ENCODE measurements at places on chromosomes 2 and 18.

DNA sequence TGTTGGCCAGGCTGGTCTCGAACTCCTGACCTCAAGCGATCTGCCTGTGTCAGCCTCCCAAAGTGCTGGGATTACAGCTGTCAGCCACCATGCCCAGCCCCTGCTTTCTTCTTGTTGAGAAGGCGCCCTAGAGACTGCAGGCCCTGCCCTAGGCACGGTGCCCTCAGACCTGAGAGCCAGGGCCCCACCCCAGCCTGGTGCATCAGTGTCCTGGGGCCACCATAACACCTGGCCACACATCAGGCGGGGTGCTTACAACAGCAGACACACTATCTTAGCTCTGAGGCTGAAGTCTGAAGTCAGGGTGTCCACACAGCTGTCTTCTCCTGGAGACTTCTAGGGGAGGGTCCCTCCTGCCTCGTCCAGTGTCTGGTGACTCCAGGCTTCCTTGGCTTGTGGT lies 120.6 kb downstream of the NDUFA10 start:
- no peak for DNase-seq

DNA sequence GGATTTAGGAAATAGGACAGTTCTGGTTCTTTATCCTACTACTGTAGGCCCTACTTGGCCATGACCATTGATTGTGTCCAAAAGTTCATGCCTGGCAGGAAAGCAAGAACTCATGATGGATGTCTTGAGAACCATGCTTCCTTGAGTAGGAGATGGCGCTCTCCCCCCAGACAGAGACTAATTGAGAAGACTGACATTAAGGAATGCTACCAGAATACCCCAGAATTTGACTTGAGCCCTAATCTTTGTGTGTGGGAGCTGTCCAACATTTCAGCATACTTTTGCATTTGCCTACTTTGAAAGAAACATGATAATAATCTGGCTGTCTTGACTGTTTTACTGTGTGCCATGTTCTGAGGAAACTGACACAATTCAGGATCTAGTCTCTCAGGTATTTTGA lies 23.3 kb downstream of the MAPRE3 start:
- no peak for DNase-seq

DNA sequence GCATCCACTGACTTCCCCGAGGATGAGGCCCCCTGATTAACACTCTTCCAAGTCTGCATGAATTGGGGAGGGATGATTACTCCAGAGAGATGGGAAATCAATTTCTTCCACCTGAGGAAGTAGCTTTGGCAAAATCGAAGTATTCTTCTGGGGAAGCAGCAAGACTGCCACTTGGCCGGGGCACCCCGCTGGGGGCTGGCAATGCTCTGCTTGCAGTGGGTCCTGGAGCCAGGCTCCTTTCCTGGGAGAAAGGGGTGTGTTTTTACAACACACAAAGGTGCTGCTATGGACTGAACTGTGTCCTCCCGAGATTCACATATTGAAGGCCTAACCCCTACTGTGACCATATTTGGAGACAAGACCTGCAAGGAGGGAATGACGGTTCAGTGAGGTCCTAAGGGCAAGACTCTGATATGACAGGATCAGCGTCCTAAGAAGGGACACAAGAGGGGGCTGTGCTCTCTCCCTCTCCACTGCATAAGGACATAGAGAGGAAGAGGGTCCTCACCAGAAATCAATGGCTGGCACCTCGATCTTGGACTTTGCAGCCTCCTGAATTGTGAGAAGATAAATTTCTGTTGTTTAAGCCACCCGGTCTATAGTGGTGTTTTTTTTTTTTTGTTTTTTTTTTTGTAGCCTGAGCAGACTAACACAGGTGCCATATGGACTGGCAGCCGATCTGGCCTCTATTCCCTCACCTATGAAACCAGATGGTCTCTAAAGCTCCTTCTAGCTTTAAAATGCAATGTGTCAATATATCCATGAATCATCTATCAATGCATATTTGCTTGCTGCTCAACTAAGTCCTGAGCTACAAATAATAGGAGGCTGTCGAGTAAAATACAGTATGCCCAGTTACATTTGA lies 3.6 kb upstream of the SMARCAL1 start:
- DNase-seq: no peak

GRCh38 chr2:226115102-226115831 lies 684.4 kb downstream of the IRS1 start:
- DNase-seq: no peak

GRCh38 chr2:36058076-36058475 lies 297.5 kb upstream of the CRIM1 start:
- no peak for DNase-seq

DNA sequence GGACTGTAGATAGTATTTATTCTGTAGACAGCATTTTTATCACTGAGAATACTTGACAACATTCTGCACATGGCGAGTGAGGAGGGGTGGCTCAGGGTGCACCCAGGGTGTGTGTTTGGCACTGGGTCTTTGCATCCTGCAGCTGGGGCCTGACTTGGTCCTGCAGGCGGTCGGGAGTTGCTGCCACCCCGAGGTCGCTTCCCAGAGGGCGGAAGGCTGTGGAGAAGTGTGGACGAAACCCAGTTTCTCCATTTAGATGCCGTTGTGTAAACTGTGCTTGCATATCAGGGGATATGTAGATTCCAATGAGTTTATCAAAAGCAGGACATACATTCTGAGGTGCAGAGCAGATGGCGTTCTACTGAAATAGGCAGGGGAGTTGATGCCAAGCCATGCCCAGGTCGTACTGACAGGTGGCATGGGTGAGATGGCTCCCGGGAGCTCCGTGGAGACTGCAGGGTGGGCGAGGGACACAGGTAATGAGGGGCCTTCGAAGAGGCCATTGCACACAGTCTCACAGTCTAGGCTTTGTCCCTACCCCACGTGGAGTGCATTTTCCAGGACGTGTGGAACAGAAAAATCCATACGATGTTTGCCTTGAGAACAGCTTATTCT lies 74.5 kb downstream of the RTP5 start:
- DNase-seq: no peak

- no peak for DNase-seq
These were observed 44.4 kb upstream of the CTLA4 start for GRCh38 chr2:203823173-203823572.

DNA sequence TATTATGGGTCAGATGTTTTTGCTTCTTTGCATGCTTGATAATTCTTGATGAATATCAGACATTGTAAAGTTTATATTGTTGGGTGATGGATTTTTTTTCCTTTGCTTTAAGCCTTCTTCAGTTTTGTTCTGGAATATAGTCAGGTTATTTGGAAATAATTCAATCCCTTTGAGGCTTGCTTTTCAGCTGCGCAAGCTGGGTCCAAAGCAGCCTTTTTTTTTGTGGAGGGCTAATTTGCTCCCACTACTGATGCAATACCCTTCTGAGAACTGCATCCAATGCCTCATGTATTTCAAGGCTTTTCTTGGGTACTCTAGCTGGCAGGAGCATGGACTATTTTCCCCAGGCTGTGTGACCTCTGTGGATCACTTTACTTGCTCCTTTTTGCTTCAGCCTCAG lies 245.9 kb downstream of the AGPS start:
- DNase-seq: no peak

- no peak for DNase-seq
These were observed 50.9 kb downstream of the SP3 start for GRCh38 chr2:173914055-173914927.

GRCh38 chr18:429030-429429 lies 71.5 kb downstream of the COLEC12 start:
- no peak for DNase-seq

DNA sequence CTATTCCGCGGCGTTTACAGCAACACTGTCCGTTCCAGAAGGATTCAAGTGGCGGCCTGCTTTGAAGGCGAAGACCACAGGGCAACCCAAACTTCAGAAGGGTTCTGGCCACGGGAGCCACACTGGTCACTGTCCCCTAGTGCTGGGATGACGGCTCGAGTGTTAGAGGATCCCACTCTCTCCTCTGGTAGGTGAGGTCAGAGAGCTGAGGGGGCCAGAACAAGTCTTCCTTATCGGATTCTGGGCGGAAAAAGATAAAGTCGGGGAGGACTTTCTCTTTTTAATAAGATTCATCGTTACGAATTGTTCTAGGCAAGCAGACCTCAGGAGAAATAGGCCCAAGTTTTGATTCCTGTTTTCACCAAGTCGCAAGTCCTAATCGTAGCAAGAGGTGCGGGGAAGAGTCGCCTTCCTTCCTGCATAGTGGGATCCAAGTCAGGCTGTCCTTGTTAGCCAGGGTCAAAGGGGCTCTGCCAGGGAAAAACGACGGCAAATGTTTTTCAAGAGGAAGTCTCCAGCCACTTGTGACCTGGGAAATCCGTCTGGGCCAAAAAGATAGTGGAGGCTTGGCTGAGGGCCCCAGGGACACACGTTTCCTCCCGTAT lies 864 bp upstream of the MYL12A start:
- DNase-seq: peak; percentile 68

DNA sequence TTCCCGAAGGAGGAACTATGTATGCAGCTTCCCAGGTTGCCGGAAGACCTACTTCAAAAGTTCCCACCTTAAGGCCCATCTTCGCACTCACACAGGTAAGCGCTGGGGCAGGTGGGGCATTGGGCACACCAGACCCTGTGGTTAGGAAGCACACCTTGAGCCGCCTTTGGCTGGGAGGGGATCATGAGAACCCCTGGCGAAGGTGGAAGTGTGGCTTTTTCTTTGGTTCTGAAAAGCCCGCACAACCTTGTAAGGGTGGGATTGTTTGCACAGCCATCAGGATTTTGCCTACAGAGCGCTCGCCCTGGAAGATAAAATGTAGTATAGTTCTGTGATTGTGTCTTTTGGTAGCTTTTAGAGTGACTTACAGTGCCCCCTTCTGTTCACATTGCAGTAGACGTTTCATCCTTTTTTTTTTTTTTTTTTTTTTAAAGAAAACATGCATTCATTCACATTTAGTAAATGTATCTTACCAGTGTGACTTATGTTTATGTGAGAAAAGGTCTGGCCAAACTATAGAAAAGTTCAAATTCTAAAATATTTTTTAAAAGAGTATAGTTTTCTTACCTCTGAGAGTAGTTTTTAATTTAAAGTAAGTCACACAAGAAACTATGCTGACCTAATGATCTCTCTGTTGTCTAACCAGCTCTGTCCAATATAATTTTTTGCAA lies 5.3 kb downstream of the KLF11 start:
- peak; percentile 38 for DNase-seq

DNA sequence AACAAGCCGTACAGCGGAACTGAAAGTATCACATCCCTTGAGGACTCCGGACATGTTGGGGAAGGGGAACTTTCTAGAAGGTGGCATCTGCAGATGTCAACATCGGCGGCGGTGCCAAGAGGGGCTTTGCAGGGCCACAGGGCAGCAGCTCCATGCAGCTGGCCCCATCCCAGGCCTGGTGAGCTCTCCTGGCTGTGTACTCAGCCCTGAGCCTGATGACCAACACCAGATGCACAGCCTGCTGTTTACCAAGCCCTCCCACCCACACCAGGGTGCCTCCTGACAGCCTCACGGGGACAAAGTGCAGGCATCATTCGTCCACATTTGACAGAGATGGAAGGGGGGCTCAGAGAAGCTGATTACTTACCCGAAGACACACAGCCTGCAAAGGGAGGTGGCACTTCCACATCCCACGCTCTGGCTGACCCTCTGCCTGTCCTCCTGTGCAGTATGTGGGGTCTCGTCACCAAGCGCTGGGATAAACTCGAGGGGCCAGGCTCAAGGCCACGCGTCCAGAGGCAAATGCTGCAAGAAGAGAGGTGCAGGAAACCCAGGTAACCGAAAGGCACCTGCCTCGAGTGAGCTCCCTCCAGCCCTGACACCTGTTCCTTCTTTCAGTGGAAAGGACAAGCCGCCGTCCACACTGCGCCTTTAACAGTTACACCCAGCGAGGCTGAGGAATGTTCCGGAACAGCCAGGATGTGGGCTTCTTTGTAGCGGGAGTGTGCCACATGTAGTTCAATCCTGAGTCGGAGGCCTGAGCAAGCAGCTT lies 69.0 kb upstream of the ASAP2 start:
- no peak for DNase-seq

DNA sequence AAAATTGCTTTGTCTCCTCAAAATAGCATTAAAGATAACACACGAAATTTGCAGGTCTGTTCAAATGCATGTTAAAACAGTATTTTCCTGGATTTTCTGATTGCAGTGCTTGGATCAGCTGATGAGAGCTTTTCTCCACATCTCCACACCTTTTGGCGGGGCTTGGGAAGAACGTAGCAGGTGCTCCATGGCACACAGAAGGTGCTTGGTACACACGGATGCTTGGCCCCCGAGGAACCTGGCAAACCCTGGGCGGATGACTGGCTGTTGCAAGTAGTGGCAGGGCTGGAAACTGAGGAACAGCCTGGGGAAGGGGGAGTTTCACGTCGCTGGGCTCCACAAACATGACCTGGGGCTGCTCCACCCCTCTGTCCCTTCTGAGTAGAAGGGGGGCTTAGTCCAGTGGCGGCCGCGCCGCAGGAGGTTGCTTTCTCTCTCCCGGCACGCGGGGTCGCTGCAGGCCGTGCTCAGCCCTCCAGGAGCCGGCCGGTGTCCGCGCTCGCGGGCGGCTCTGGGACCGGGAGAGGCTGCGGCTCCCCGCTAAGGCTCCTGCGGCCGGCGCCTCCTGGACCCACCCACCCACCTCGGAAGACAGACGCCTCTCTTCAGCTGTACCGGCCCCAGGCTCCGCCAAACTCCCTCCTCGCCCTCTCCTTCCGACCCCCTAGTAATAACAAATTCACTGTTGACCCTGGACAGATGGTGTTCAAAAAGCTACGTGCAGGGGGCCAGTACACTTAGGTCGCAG lies 69.3 kb downstream of the MARCO start:
- peak; percentile 37 for DNase-seq

DNA sequence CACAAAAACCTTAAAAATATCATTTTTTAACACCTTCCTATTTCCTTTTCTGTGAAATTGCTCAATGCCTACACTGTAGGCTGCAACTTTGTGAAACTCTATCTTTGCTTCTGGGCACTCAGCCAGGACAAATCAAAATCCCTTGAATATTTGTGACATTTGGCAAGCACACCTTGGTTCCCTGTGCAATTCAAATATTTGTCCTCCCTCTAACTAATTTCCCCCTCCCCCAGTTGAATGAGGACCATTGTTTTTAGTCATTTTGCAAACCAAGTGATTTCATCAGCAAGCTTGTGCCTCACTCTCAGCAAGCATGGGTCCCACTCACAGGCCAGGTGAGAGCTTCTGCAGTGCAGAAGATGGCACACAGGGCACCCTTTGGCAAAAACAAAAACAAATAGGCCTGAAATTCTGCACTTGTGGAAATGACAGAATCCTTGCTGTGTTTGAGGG lies 541.5 kb downstream of the CNTNAP5 start:
- DNase-seq: no peak

DNA sequence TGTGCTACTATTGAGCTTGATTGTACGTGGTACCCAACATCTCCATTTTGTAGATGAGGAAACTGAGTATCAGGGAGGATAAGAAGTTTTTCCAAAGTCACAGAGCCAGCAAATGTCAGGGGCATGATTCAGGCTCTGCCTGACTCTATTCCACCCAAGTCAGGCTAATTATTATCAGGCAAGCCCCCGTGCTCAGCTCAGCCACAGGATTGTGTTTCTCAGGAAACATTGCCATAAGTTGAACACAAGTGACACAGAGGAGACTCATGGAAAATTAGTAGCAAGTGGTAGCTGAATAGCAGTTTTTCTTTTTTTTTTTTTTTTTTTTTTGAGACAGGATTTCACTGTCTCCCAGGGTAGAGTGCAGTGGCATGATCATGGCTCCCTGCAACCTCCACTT lies 260.5 kb downstream of the C1D start:
- DNase-seq: no peak
